NCI-H1436 treated with DMSO at 0.1 percent for 48 hours (cell line): ENCODE measurements at places on chromosomes 1 and 21.

DNA sequence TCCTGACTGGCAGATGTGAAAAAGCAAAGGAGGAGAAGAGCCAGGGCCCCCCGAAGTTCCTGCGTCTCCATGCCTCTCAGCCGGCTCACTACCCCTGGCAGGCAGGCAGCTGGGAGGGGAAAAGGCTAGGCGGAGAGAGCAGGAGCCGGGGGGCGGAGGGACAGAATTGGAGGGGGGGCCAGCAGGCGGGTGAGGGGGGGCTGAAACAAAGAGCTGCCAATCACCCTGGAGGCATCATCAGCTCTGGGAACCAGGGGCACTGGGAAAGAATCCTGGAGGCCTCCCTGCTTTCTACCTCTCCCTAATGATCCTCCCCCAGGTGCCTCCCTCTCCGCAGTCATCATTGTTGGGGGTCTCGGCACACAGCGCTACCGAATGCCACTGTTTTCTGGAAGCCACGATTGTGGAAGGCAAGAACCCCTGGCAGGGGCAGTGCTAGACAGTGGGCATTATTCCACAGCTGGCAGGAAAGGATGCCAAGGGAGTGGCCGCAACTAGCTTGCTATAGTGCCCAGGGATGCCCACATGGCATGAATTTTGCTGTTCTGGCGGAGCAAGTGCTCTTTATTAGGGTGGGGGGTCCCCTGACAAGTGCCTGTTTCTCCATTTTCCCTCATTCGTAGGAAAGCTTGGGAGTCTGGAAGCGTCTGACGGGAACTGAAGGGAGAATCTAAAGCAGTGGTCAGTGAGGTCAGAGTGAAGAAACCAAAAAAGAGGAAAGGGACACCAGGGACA lies at the start of gene THBS3:
Gene THBS3, minus strand, starts transcription at position 92 of the 735 bp plus-strand sequence. Its CDS starts 21 bp downstream, at position 71.
- no peak for DNase-seq

DNA sequence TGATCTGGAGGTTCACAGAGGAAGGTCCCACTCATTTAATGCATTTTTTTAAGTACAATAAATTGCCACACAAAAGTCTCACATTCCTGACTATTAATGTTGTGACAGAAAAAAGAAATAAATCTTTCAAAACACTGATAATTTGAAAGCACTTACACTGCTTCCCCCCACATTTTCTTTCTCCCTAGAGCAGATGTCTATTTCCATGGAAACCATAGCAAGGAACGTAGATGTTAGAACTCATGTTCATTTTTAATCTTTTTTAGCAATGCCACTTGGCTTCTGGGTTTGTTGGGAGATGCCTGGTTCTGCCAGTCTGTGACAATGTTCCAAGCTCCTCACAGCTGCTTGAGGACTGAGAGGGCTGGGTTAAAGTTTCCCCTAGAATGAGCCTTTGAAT lies 1.9 kb upstream of the STMN1 start:
- no peak for DNase-seq

DNA sequence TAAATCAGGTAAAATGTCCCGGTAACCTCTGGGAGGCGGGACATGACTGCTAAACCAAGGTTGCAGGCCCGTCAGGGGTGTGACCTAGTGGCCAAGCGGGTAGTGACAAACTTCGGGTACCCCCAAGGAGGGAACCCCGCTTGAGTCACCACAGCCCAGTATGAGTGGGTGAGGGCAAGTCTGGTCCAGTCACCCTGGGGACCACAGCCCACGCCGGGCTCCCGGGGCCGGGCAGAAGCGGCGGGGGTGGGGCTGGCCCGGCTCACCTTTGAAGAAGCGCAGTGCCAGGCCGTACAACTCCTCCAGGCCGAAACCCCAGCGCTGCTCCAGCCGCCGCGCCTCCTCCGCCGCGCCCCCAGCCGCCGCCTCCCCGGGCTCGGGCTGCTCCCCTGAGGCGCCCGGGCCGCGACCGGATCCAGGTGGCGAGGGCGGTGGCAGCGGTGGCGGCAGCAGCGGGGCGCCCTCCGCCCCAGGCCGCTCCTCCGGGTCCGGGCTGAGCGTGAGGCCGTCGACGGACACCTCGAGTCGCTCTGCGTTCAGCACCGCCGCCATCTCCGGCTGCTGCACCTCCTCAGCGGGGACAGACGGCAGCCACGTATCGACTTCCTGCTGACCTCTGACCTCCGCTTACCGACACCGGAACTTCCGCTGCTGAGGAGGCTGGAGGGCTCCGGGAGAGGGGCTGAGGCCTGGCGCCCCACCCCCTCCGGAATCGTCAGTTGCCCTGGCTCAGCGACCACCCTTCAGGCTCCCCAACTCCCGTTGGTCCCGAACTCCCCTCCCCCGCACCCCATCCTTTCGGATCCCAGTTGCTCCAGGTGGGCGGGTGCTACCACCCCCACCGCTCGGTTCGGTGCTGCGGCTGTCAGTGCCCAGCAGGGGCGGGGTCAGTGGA lies at the start of gene ACBD3:
Gene ACBD3, minus strand, starts transcription at position 618 of the 895 bp plus-strand sequence. Its CDS starts 66 bp downstream, at position 552.
- peak; percentile 46 for DNase-seq

DNA sequence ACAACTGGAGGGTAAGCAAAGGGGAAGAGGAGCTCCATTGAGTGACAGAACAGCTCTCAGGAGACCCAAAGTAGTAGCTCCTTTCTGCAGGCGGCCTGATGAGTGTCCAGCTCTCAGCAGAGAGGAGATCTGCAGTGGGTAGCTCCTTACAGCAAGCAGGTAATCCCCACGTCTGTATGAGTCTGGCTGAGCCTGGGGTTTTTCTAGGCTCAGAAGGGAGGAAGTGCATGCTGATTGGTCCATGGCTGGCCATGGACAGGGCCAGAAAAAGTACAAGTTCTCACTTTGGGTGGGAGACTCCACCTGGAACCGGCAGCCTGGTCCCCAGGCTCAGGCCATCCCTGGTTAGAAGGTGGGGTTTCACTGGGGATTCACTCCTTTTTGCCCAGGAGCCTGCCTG lies 50.9 kb upstream of the SCYL3 start:
- DNase-seq = no peak

DNA sequence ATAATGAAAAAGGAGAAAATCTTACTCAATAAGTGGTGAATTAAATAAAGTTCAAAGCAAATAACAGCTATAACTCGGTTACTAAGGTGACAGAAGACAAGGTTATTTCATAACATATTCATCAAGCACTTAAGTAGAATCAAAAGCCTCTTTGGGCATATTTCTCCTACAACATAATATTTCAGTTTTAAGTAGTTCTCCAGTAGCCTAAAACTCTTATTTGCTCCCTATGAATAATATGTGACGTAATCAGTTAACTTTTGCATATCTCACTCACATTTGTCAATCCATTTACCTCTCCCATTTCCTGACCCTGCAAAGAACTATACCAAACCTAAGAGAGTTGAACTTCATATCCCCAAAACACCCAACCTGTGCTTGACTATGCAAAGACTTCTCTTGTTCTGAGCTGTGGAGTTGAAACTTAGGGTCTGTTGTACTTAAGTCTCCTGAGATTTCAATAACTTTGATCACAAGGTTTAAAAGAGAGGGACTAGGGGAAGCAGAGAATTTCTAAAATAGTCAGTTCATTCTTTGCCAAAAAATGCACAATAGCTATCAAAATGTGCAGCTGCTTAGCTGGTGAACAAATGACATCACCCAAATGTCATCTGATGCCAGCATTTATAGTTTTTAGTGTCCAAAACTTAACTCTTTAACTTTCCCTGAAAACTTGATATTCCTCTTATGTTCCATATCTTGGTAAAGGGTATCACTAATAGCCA lies 37.2 kb downstream of the TTLL7 start:
- DNase-seq = no peak

DNA sequence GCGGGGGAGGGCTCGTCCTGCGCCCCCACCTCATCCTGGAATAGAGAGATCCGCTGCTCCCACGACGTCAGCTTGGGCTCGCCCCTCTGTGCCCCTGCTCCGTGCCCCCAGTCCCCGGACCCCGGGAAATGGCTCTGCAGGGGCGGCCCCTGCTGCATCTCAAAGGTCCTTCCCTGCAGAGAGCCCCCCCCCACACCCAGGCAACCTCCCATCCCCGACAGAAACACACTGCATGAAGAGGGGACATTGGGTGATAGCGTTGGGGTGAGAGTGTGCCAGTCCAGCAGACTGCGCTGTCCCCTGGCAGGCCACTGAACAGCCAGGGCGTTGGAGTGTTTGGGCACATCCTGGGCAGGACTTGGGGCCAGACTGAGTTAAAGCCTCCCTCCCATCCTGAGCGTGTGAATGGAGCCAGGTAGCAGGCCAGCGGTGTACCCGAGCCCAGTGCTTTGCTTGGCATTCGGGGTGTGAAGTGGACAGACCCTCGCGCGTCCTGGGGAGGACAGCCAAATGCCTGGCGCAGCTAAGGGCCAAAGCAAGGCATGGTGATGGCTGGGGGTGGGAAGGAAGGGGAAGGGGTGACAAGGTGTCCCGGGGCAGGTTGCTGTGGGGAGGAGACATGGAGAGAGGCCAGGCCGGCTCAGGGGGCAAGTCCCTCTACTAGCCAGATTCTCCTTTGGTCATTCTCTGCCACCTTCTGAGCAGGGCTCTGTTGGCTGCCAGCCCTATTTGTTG lies 633 bp upstream of the ETNK2 start:
- no peak for DNase-seq

DNA sequence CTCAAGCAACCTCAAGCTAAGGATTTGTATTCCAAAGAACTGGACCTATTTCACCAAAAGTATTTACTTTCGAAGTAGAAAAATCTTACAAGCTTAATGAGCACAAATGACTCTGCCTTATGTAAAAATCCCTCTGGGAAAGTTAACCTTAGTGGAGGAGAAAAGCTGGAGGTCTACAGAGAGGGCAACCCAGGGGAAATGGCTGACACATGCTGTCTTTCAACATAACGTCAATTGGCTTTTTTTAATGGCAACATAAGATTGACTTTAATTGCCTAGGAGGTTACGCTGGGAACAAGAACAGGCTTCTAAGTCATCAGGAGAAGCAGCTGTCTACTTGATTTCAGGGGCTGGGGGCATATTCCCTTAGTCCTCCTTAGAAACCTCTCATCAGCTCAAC lies 52.3 kb downstream of the UTP25 start:
- no peak for DNase-seq

- DNase-seq = no peak
These were observed 2.0 kb downstream of the HNRNPU start for GRCh38 chr1:244862354-244862698.

DNA sequence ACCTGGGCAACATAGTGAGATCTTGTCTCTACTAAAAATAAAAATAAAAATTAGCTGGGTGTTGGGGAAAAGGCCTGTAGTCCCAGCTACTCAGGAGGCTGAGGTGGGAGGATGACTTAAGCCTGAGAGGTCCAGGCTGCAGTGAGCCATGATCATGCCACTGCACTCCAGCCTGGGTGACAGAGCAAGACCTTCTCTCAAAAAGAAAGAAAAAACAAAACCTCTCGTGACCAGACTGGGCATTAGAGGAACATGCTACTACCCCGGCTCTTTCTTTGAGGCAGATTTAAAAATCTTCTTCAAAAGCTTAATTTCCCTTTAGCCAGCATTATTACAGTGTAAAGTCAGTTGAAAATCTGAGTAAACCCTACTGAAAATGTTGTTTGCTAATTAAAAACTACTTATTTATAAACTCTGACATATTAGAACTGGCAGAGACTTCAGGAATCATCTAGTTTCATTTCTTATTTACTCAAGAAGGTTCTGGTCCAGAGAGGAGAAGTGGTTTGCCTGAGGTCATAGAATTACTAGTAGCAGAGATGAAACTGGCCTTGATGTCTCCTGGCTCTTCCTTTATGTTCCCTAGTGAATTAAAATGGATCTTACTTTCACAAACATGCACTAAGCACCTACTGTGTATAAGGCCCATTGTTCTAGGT lies 11.6 kb upstream of the ELAVL4 start:
- no peak for DNase-seq

DNA sequence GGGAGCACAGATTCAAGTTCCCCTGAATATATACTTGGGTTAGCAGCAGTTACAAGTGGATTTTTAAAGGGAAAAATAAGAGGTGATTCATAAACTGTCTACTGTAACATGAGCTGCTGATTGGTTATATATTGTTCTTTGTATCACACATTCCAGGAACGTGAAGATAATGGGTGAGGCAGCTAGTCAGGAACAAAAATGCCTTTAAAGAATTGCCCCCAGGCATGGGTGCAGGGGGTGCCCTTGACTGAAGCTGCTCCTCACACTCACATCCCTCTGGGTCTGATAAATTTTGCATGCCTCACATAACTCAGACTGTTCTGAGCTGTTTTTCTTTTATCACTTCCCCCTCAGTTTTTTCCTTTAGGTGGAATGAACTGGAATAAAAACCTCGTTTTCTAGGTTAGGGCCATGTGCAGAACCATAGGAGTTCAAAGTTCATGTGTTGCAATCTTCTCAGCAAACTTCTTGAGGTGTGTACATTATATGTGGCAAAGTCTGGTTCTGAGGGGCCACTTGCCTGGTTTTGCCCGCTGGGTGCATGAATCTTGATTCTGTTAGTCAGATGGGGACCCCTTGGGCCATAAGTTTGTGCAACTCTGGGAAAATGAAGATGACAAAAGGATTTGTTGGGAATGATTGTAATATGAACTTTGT lies 21.1 kb downstream of the TBX19 start:
- DNase-seq = no peak

DNA sequence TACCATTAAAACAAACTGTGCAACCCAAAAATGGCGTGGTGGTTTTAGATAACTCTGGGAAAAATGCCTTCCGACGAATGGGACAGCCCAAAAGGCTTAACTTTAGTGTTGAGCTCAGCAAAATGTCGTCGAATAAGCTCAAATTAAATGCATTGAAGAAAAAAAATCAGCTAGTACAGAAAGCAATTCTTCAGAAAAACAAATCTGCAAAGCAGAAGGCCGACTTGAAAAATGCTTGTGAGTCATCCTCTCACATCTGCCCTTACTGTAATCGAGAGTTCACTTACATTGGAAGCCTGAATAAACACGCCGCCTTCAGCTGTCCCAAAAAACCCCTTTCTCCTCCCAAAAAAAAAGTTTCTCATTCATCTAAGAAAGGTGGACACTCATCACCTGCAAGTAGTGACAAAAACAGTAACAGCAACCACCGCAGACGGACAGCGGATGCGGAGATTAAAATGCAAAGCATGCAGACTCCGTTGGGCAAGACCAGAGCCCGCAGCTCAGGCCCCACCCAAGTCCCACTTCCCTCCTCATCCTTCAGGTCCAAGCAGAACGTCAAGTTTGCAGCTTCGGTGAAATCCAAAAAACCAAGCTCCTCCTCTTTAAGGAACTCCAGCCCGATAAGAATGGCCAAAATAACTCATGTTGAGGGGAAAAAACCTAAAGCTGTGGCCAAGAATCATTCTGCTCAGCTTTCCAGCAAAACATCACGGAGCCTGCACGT lies 82.1 kb downstream of the PRDM2 start:
- no peak for DNase-seq

DNA sequence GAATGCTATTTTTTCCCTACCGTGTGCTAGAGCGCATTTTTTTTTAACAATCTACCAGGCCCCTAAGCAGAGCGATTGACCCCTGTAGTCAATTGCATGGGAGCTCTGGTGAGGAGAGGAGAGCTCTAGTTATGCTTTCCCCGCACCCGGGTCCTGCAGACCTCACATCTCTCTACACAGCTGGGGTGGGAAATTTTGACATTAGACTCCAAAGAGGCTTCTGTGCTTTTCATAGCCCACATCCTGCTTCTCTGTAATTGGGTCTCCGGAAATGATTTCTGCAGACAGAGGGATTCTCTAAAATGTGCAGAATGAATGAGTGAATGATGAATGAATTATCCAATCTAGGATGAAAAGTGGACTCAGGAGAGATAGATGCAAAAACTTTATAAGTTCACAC lies 41.5 kb upstream of the DUSP10 start:
- DNase-seq = no peak
